ENCODE measurements at places on chromosomes 6 and 20.

DNA sequence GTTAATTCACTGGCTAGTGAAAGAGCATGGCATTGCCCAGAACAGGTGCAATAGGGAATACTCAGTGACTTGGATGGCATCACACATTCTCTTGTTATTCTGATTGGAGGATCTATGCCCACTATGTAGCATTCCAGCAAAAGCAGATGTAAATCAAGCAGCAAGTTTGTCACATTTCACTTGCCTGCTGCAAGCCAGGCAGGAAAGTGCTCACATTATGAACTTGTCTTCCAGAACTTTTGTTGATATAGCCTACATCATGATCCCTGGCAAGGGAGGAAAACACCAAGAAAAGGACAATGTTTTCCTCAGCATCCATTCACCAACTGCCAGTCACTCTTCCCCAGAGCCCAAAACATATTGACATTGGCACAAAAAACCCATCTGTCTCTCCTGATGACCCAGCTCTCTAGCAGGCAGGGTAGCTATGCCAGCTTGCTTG lies 77.8 kb downstream of the ARHGAP18 start:
- DNase-seq: no peak

DNA sequence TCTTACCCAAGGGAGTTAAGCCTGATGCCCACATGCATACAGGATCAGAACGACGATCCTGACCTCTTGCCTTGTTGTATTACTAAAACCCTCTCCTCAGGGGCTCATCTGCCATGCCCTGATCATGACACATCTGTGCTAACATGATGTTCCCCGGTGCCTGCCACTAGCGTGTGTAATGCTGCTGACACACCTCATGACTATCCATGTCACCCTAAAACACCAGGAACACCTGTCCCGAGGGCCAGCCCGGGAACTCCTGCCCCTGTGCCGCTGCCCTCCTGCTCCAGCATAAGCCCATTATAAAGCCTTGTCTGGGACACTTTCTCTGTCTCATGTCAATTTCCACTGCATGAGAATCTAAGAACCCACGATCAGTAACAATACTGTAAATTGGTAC lies 7.6 kb downstream of the SERPINB6 start:
- no peak for DNase-seq

- no peak for DNase-seq
Observed at GRCh38 chr6:53130569-53131290, 17.9 kb downstream of the GCM1 start.

GRCh38 chr20:53642196-53643030 lies 48.8 kb upstream of the ZNF217 start:
- no peak for DNase-seq

- DNase-seq: no peak
Observed at GRCh38 chr20:11844691-11845090, 73.0 kb upstream of the BTBD3 start.

DNA sequence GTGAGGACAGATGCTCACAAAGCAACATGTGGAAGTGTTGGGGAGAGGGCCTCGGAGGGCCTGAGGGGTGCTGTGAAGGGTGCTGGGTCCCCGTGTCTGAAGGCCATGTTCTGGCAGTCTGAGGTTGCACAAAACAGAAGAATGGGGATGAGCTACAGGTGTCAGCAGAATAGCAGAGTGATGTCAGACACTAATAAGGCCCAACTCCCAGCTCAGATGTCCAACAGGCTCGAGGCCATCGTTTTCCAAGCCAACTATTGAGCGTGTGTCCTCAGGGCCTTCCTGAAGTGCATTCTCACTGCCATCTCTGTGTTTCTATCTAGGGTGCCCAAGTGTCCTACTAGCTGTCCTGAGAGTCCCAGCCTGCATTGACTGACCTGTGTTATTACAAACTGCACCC lies 7.9 kb downstream of the BFSP1 start:
- DNase-seq: no peak

- no peak for DNase-seq
Observed at GRCh38 chr6:44735630-44735963, 348.1 kb downstream of the CDC5L start.

DNA sequence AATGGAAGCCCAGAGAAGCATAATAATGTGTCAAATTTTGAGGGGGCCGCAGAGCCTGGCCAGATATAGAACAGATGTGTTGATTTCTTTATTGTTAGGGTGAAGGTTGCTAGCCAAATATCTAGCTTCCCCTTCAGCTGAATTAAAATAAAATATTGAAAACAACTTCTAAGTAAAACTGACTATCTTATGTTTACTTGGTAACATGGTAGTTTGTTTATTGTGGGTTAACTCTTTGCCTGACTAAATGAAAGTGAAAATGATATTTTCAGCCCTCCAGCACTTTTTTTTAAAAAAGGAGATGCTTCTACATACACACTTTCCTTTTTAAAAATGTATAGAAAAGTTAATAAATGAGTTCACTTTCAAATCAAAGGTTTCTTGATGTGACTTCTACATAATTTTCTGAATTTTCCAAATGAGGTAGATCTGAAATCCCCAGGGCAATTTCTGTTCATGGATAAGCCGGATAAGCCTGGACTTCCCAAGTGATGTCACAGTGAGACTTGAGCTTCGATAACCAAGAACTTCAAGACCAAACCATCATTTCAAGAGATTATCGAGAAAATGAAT lies 172.1 kb upstream of the OLIG3 start:
- DNase-seq: no peak

GRCh38 chr20:58133020-58133808 lies 95.2 kb downstream of the ANKRD60 start:
- DNase-seq: no peak

DNA sequence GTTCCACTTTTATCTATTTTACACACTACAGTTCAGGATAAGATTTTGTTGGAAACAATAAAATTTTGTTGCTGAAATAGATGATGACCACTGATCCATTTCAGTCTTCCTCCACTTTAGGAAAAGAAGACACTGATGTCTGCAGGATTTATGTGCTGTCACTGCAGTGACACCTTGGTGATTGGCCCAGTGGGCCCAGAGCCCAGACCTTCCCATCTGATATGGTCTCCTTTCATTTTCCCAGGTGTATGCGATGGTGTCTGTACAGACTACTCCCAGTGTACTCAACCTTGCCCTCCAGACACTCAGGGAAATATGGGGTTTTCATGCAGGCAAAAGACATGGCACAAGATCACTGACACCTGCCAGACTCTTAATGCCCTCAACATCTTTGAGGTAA lies 19.6 kb upstream of the ADGRF4 start:
- no peak for DNase-seq

GRCh38 chr20:36988494-36988966 lies 37.0 kb upstream of the SAMHD1 start:
- no peak for DNase-seq

- no peak for DNase-seq
Observed at GRCh38 chr6:90066697-90067096, 172.4 kb downstream of the GJA10 start.

- DNase-seq: no peak
Observed at GRCh38 chr20:8803065-8803464, 265.8 kb upstream of the PLCB4 start.

- DNase-seq: no peak
Observed at GRCh38 chr20:19497064-19497463, 261.0 kb upstream of the RIN2 start.

DNA sequence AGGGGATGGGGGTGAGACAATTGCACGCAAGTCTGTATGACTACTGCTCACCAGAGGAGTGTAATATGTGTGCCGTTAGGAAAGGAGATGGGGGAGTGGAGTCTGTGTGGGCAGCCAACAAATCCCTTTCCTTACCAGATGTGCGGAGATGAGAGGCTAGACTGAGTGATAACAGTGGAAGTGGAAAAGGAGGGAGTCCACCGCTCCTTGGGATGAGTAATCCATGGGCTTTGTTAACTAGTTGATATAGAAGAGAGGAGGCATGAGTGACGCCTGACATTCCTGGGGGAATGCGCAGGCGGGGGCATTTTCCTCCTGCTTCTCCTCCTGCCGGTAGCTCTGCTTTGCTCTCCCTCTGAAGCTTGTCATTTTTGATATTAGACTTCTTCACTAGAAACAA lies 13.5 kb upstream of the SMIM26 start:
- DNase-seq: no peak

DNA sequence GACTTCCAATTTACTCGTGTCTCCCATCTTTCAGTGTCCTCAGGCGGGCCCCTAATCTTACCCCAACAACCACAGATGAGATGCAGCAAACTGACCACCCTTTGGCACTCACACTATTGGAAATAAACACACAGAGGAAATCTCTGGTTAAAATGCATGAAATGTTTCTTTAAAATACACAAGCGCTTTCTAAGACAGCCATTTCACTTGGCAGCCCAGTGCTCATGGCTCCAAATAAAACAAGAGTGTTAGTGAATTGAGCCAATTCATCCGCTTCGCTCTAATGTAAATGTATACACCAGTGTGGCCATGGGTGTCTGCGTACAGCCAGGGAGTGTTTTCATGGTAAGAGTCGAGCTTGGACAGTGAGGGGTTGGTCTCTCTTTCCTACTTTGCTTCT lies 282.9 kb downstream of the CLIC5 start:
- DNase-seq: no peak

- no peak for DNase-seq
Observed at GRCh38 chr6:166257911-166258318, 50.3 kb downstream of the PRR18 start.

GRCh38 chr6:32815996-32816395 lies 806 bp downstream of the HLA-DOB start:
- no peak for DNase-seq

DNA sequence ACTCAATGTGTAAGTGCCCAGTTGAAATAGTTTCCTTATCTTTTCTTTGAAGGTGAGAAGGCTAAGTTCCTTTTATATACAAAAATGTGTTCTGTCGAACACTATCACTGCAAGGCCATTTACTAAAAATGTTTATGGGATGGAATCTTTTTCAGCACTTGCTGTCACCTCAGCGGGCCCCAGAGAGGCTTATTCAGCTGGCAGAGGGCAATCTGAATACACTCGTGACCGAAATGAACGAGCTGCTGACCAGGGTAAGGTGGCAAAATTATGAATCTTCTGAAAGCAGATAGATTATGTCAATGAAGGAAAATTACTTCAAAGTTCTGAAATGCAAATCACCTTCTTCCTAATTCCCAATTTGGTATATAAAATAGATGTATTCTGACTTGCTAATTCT lies 340.2 kb downstream of the ARHGAP18 start:
- no peak for DNase-seq

GRCh38 chr6:53456809-53457208 lies 88.1 kb downstream of the GCLC start:
- DNase-seq: no peak

DNA sequence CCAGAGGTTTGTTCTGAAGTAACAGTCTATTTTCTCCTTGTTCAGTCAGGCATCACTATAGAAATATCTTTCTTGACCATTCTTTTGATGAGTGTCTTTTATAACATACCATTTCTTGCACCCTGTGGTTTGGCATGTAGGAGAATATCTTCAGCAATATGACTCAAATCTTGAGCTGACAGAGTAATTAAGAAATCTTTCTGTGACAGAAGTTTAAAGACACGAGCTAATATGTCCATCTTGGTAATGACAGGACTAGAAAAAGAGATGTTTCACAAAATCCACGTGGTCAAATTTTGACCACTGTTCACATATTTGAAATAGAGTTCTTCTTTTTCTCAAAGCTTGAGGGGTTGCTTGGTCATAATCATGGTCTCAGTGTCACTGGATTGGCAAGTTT lies 149.9 kb downstream of the MYB start:
- no peak for DNase-seq

DNA sequence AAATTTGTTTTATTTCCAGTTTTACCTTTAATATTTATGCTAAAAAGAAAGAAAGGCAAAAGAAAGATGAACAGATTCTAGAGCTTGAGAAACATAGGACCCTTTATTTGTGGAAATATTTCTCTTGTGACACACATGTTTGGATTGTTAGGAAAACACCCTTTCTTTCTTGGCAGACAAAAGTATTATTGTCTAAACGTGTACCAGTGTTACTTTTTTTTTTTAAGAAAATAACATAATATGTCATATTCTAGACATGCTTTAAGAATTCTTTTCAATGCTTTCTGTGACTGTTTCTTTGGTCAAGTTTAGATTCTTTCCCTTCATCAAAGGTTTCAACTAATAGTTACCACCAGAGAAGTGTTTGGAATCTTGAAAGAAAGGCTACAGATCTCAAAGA lies 183.4 kb upstream of the CNR1 start:
- no peak for DNase-seq

- no peak for DNase-seq
Observed at GRCh38 chr6:78851156-78851555, 16.2 kb upstream of the IRAK1BP1 start.

Data from stimulated activated CD8-positive, alpha-beta memory T cell treated with anti-CD3 and anti-CD28 coated beads, Interleukin-7, amount 100 ng/mL, for 1 hour (primary cell).